ENCODE measurements at places on chromosomes 13 and 19. TPM values are rescaled to one million over a fixed set of nuclear protein-coding genes. Genes with fewer than 3 reads are reported as not detected.

Gene IQCN
- not detected for polyA plus RNA-seq

Gene GDF15
- polyA plus RNA-seq = not detected

Gene FPR1
- not detected for polyA plus RNA-seq

Gene ZNF675
- 32.4 TPM for polyA plus RNA-seq

Gene NR2C2AP
- 6.4 TPM for polyA plus RNA-seq

Gene CRYL1
- polyA plus RNA-seq = 7.0 TPM

Gene GPC5
- polyA plus RNA-seq = 3.8 TPM

Gene AKAP11
- polyA plus RNA-seq = 34.7 TPM

Gene FCAR
- not detected for polyA plus RNA-seq

Gene ATP4A
- polyA plus RNA-seq = not detected

Gene CALR
- 1,157 TPM for polyA plus RNA-seq

Gene KRTDAP
- polyA plus RNA-seq = 0.58 TPM

Gene IZUMO2
- polyA plus RNA-seq = 1.0 TPM

Gene N4BP2L1
- polyA plus RNA-seq = 6.6 TPM

Gene BCAM
- not detected for polyA plus RNA-seq

Gene PRTN3
- polyA plus RNA-seq = not detected

Gene KLK14
- polyA plus RNA-seq = not detected

Gene GSX1
- polyA plus RNA-seq = not detected

Gene ZNF497
- polyA plus RNA-seq = 0.09 TPM

Gene OR7C1
- polyA plus RNA-seq = 0.09 TPM

Gene NLRP11
- 0.11 TPM for polyA plus RNA-seq

Gene NLRP5
- polyA plus RNA-seq = not detected

Gene ZNF20
- not detected for polyA plus RNA-seq

Gene GRK1
- not detected for polyA plus RNA-seq

Gene CLDN10
- 63.6 TPM for polyA plus RNA-seq

Gene LHB
- not detected for polyA plus RNA-seq

Gene NFIX
- polyA plus RNA-seq = 4.5 TPM

Gene SIGLECL1
- polyA plus RNA-seq = not detected

Gene SOX1
- polyA plus RNA-seq = 2.4 TPM

Gene ZMYM5
- polyA plus RNA-seq = 3.8 TPM

Gene C19orf73
- polyA plus RNA-seq = not detected

Gene ZNF556
- polyA plus RNA-seq = not detected

Gene TNFRSF19
- 1.0 TPM for polyA plus RNA-seq

Gene ZNF568
- polyA plus RNA-seq = 13.4 TPM

Gene GGACT
- polyA plus RNA-seq = 1.3 TPM

Gene MAST3
- 0.20 TPM for polyA plus RNA-seq

Gene ANGPTL8
- polyA plus RNA-seq = not detected

Gene HSH2D
- not detected for polyA plus RNA-seq

Gene NLRP9
- polyA plus RNA-seq = not detected

Gene EDNRB
- 21.0 TPM for polyA plus RNA-seq

Gene FCER2
- polyA plus RNA-seq = not detected

Gene UHRF1
- not detected for polyA plus RNA-seq

Gene TGFBR3L
- polyA plus RNA-seq = 4.5 TPM

Gene ZNF844
- 5.2 TPM for polyA plus RNA-seq

Gene HCN2
- polyA plus RNA-seq = 0.38 TPM

Gene SNRNP70
- polyA plus RNA-seq = 7.5 TPM

Gene HIPK4
- polyA plus RNA-seq = not detected
